ENCODE measurements at places on chromosomes 13 and 19.

- no peak for DNase-seq
These were observed 25.8 kb upstream of the TINCR start for GRCh38 chr19:5593343-5594255.

- peak; percentile 66 for DNase-seq
These were observed 19.7 kb downstream of the NEK5 start for GRCh38 chr13:52109116-52109670.

DNA sequence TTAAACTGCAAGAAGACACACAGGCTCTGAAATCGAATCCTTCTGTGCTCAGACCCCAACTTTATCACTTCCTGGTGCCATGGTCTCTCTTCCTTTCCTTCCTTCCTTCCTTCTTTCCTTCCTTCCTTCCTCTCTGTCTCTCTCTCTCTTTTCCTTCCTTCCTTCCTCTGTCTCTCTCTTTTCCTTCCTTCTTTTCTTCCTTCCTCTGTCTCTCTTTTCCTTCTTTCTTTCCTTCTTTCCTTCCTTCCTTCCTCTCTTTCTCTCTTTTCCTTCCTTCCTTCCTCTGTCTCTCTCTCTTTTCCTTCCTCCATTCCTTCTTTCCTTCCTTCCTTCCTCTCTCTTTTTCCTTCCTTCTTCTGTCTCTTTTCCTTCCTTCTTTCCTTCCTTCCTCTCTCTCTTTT is 127.2 kb upstream of the CACNA1A start:
- no peak for DNase-seq

GRCh38 chr13:55991666-55992065 is 1149.1 kb upstream of the PRR20A start:
- DNase-seq: no peak

DNA sequence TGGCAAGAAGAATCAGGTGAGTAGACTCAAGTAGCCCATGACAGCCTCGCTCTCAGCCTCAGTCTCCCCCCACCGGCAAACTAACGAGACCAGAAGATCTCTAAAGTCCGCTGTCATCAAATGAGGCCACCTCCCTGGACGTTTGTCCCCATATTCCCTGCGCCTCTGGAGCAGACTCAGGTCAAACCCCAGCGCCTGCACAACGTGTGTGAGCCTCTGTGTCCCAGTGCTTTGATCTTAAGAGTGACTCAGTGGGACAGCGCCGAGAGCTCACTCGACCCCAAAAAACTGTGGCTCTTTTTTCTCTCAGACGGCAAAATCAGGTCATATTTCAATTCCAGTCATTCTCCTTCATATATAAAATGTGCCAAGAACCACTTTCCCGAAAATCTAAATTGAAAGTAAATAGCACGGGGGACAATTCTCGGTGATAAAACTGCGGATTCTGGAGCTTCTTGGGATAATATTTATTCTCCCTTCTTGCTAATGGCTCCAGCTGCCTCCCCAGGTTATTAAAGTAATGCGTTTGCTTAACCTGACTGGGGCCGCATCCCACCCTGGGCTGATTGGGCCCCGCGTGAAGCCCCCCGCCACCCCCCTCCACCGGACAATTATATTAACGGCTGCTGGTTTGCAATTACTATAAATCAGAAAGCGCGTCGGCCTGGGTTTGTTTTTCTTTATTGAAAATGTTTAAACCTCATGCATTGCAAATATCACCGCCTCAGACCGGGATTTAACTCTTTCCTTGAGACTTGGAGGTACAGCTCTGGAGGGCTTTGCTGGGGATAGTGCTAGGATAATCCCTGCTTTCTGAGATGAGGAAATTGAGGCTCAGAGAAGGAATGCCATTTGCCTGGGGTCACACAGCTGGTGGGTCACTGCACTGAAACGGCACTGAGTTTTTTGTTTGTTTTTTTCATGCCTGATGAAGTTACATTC is 37.5 kb upstream of the ZNRF4 start:
- DNase-seq: no peak
